T-helper 2 cell (primary cell): ENCODE measurements at places on chromosomes 7 and 10.

- DNase-seq: no peak
Measured at GRCh38 chr10:84811113-84811512, 482.7 kb downstream of the CCSER2 start.

DNA sequence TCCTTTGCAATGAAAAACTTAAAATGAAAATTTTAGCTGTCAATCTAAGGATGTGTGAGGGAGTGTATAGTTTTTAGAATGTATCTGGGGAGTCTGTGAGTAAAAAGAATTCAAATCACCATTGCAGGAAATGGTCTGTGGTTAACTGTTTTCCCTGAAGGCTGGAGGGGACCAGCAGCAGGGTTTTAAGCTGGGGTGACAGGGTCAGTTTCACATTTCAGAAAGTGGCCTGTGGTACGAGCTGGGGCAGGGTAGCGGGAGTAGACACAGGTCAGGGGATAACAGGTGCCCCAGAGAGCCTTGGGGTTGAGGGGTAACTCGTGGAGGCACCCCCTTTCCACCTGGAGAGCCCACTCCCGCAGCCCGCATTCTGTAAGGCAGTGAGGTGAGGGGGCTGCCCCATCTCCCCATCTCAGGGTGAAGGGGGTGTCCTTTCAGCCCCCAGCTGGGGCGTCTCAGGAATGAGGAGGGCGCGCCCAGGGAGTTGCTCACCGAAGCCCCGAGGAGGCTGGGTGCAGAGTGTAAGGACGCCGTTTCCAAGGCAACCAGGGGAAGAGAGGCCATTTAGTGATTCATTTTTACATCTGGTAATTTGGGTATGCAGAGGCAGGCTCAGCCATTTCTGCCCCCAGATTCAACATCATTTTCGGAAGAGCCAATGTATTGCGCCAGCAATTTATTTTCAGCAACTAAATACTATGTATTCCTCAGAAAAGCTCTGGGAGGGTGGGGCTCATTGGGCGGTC, 168.9 kb downstream of the SLIT1 start:
- no peak for DNase-seq

GRCh38 chr10:103676851-103677417, 178.4 kb downstream of the SH3PXD2A start:
- DNase-seq: no peak

GRCh38 chr10:48417374-48417773, 110.9 kb downstream of the MAPK8 start:
- no peak for DNase-seq

GRCh38 chr10:26372513-26373354, 65.4 kb upstream of the APBB1IP start:
- DNase-seq: no peak

GRCh38 chr7:135333200-135333599, 99.6 kb downstream of the STRA8 start:
- DNase-seq: no peak

DNA sequence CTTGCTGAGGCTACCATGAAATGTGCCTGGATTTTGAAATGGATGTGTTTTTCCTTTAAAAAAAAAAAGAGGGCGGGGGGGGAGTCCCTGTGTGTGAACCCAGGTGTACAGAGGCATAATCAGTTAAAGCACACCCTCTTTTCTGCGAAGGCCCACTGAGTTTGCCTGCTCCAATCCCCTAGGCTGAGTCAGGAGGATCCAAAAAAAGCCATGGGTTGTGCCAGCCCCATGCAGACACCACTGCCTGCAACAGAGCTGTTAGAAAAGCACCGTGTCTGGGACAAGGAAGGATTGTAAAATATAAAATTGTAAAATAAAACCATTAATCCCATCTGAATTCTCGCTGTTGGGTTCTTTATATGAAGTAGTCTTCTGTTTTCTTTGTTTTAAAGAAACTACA, 217.9 kb downstream of the ADAM12 start:
- no peak for DNase-seq

GRCh38 chr7:92661651-92662050, 71.5 kb upstream of the FAM133B start:
- no peak for DNase-seq

GRCh38 chr7:108145401-108145800, 15.2 kb upstream of the LAMB4 start:
- no peak for DNase-seq

GRCh38 chr10:128712661-128713400, 586.6 kb upstream of the MKI67 start:
- DNase-seq: no peak

DNA sequence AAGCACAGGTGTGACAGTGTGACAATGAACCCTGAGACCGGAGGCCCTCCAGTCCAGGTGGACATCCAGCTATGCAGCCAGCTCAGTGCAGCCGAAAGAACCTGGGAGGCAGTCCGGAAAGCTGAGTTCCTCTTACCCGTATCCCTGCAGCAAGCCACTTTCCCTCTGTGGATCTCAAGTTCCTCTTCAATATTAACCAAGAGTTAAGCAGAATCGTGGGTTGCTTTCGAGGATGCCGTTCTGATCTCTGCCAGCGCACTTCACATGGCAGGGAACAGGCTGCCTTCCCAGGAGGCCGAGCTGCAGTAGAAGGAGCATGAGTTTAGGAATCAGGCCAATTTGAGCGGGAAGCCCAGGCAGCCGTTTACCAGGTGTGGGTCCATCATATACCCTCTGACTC, 591.6 kb downstream of the SDK1 start:
- no peak for DNase-seq

DNA sequence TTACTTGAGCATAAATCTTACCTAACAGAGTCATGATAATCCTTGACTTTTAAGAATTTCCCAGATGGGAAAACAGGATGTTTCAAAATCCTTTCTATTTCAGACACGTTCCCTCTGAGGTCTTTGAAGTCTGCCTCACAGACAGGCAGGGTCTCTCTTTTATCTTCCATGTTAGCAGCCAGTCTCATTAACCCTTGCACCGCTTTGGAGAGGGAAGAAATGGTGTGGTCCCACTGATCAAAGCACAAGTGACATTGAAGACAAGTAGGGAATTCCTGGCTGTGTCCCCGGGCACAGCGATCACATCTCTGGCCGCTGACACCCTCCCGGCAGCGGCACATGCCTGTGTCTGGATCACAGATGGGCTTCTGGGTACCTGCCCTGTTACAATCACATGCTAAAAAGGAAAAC, 52.7 kb upstream of the LAMB1 start:
- no peak for DNase-seq

GRCh38 chr7:67847092-67847787, 850.6 kb downstream of the TYW1 start:
- no peak for DNase-seq

DNA sequence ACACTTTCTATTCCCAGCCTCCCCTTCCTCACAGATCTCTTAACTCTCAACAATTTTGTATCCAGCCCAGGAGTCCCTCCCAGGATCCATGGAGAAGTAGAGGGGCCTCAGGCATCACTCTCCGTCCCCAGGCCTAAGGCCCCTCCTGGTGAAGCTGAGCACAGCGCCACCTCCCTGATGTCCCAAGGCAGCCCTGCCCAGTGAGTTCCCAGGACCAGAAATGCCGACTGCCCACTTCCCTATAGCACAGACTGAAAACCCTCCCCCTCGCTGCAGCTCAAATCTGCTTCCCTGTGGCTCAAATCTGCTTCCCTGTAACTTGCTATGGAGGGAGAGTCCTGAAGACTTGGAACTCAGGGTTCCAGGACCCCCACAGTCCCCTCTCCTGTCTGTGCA, 35.6 kb downstream of the YKT6 start:
- no peak for DNase-seq

DNA sequence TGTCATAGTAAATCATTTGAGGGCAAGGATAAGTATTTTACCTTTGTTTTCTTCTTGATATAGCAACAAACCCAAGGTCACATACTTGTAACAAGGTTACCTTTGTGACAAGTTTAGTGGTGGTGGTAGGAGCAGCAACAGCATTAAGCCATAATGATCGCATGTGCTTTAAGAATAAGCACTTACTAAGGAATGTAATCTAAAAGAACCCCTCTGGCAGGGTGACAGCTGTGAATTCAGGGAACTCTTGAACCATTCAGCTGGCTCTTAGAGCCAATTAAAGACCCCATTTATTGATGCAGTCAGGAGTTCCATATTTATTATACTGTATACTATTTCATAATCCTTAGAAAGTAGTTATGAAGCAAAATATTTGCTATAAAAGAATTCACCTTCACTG, 370.8 kb downstream of the EXOC4 start:
- no peak for DNase-seq

- no peak for DNase-seq
Measured at GRCh38 chr7:27723085-27723484, 16.9 kb upstream of the TAX1BP1 start.

DNA sequence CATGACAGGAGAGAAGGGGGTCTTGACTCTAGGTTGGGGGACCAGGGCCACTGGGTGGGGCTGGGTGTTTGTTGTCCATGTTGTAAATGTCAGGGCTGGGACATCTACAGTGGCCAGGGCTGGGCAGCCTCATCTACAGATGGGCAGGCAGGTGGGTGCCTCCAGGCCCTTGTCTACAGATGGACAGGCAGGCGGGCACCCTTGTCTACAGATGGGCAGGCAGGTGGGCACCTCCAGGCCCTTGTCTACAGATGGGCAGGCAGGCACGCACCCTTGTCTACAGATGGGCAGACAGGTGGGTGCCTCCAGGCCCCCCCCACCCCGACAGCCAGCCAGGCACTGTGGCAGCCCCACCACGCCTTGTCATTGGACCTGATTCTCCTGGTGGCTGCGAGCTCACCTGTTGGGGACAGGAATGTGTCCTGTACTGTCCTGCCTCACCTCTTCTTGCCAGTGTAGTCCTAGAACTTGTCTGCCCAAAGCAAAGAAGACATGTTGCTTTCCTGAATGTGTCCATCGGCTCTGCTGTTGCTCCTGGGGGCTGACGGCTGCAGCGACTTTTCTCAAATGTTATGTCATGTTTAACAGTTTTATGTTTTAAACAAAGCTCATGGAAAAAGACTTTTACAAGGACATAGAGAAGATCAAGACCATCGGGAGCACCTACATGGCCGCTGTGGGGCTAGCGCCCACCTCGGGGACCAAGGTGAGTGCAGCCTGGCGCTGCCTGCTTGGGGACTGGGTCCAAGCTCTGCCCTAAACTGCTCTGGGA, 129.9 kb downstream of the ADCY1 start:
- no peak for DNase-seq

GRCh38 chr7:32479574-32480200, 10.5 kb downstream of the LSM5 start:
- DNase-seq: no peak

- no peak for DNase-seq
Measured at GRCh38 chr7:129569811-129570215, 41.7 kb upstream of the NRF1 start.

- no peak for DNase-seq
Measured at GRCh38 chr7:24411226-24411625, 127.2 kb downstream of the NPY start.

DNA sequence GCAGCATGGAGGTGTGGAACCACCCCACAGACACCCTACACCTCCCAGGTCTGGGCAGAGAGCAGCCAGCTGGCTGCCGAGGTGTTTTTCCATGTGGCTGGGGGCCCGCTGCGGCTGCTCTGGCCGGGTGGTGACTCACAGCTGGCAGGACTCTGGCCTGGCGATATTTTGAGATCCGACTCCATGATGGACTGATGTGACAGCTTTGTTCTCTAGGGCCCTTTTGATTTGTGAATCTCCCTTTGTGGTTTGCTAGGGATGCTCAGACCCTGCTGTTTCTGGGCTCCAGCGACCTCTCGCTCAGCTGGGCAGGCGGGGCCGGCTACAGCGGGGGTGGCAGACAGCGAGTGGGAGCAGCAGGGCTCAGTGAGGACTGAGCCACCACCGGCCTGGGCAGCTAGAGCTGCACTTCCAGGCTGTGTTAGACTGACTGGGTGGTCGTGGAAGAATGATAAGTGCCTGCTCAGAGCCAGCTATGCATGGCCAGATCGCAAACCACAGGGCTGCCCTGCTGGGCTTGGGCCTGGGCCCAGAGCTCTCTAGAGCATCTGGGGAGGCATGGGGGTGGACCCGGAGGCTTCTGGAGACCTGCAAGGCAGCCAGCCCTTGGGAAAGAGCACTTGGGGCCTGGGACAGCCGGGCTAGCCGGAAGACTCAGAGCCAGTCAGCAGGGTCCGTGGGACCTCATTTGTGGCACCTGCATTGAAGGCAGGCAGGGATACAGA, 46.2 kb upstream of the GDF10 start:
- no peak for DNase-seq

DNA sequence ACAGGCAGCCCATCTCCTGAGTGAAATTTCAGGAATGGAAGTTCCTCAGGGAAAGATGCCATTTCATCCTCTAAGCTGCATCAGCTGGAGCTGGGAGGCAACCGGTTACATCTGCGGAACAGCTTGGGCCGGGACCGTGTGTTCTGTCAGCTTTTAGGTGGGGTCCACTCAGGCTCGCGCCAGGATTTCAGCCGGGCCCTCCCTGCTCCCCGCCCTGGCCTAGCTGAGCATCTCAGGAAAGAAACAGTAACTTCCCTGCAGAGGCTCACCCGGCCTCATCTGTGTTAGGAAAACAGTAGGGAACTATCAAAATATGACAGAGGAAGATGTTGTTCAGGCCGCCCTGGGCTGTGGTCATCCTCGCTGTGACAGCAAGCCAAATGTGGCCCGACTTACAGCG, 110.4 kb downstream of the TRIL start:
- DNase-seq: no peak

DNA sequence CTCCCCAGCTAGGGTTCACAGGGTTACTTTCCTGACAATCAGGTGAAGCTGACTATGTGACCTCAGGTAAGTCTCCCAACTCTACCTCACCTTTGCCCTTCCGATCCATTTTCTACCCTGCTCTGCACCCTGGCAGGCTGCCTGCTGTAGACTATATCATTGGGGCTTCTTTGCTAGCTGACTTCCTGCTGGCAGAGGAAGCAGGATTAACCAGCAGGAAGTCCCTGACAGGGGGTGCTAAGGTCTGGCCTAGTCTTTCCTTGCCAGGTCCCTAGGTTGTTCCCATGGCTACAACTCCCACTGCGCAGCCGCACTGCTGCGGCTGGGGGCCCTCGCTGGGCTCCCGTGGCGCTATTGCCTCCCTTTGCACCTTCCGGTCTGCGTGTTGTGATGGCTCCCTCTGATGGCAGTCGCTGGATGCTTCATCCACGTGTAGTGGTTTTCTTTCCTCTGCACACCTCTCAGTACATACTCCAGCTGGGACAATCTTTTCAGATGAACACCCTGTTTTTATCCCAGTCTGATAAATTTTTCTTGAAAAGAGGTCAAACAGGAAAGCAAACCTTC, 365.9 kb downstream of the REEP3 start:
- no peak for DNase-seq

DNA sequence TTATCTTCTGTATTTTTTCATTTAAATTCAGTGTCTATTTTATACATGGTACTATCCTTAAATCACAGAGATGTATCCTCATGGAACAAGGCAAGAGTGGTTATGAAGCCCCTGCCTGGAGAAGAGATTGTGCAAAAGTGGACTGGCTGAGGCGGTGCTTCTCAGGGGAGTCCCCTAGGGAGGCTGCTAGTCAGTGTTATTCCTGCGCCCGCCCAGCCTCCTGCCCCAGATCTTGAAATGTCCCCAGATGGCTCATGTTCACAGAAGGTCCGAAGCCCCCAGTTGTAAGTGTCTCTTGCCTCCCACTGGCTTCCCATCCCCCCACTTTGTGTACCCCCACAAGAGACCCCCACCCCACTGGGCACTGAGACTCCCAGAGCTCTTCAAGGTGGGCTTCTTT, 366.9 kb downstream of the TNS3 start:
- no peak for DNase-seq
